Stimulated activated CD4-positive, alpha-beta T cell treated with anti-CD3 and anti-CD28 coated beads, Interleukin-1b, Interleukin-23, amount 100 ng/mL, for 1 hour (primary cell): ENCODE measurements at places on chromosomes 11 and 22.
A peak's percentile ranks its signal among the peaks of the same experiment; 100 is the strongest.

- DNase-seq = no peak
Measured at GRCh38 chr11:127070808-127071207, 70.2 kb upstream of the KIRREL3 start.

GRCh38 chr11:112637076-112637475, 324.1 kb upstream of the NCAM1 start:
- no peak for DNase-seq

DNA sequence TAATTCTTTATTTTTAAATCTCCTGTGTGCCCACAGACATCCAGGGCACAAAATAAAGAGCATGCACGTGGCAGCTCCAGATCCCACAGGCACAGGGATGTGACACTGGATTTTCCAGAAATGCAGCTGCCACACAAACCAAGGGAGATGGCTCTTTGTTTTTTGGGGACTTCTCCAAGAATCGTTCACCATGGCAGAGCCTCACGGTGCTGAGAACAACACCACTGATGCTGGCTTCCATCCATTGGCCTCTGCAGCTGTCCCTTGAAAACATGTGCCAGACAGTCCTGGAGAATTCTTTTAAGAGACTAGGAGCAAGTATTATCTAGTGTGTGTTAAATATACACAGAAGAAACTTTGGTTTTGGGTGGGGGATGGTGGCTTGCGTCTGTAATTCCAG, 108.4 kb upstream of the SLC22A12 start:
- DNase-seq = no peak

DNA sequence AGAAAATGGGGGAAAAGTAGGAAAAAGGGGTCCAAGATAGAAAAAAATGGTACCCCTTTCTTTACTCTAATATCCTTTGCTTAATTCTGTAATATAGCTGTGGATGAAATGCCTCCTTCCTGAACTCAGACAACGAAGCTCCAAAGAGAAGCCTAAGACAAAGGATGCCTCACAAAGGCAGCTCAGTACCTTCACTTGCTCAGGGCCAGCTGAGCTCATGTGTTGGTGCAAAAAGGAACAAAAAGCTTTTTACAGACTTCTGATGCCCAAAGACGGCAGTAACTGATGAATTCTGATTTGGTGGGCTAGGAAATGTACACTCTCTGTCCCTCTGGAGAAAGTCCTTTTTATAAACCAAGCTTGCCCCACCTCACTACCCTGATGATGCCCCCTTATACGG, 77.5 kb downstream of the DENND5A start:
- DNase-seq = no peak

DNA sequence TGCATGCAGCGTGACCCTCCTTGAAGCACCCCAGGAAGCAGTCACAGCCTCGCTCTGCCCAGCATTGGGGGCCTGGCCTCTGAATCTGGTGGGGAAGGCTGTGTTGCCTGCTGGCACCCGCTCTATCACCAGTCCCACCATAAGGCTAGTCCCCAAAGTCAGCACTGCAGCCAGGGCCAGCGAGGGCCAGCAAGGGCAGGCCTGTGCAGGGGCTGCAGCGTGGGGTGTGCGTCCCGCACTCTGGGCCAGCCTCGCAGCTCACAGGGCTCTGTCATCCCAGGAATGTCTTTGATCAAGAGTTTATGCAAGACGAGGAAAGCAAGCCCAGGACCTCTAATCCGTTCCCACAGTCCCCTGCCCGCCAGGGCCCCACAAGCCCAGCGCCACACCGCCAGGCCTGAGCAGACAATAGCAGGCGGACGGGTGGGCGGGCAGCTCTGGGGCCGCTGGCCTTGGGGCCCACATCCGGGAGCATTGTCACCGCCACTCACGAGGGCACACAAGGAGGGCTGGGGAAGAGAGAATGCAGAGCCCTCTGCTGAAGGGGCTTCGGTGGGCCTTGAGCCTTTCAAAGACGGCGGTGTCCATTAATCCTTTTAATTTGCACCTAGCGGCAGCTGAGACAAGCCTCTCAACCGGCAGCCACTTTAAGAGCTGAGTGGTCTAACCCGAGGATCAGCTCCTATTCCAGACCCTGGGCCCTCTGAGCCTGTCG, 17.1 kb downstream of the LTO1 start:
- no peak for DNase-seq

- DNase-seq = no peak
Measured at GRCh38 chr11:73298233-73298632, 9.8 kb upstream of the ARHGEF17 start.

GRCh38 chr11:16512899-16513241, 156.5 kb upstream of the SOX6 start:
- DNase-seq = no peak

DNA sequence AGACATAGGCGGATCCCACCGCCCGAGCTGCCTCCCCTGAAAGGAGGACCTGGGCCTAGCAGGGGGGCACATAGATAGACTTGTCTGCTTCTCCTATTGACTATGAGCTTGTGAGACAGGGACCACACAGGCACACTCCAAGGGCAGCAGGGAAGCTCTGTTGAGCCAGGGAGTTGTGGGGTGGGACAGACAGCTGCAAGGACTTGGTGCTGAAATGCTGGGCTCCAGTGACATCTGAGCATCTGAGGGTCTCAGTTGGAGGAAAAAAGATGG, 53.4 kb upstream of the ANO1 start:
- DNase-seq = no peak

DNA sequence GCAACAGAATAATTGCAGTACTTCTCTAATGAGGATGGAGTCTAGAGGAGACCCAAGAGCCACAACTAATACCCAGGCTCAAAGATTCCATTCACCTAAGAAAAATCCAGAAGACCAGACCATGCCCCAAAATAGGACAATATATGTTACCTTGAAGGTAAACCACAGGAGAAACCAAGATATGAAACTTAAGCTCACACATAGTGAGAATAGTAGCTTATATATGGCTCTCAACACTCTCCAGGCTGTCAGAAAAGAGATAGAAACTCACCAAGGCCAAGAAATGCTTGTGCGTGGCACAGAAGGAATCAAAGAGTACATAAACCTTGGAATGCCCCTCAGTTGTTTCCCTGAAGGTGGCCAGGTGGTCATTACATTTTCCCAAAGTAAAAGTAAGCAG, 9.1 kb downstream of the FAM111A start:
- DNase-seq = no peak

DNA sequence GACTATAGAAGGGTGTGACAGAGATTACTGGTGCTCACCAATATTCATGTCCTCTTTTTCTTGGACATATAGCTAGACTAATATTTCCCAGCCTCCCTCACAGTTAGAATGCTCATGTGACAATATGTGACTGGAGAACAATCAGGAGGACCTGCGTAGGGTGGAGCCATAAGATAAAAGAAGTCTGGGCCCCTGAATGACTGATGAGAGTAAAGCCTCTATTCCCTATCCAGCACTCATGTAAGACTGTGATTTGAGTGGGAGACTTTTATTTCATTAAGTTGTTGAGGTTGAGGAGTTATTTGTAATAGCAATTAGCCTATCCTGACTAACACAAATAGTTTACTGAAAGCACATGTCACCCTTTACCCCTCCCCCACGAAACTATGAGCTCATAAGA, 1247.1 kb upstream of the TENM4 start:
- no peak for DNase-seq

GRCh38 chr11:123378096-123378495, 52.0 kb upstream of the GRAMD1B start:
- DNase-seq = no peak

DNA sequence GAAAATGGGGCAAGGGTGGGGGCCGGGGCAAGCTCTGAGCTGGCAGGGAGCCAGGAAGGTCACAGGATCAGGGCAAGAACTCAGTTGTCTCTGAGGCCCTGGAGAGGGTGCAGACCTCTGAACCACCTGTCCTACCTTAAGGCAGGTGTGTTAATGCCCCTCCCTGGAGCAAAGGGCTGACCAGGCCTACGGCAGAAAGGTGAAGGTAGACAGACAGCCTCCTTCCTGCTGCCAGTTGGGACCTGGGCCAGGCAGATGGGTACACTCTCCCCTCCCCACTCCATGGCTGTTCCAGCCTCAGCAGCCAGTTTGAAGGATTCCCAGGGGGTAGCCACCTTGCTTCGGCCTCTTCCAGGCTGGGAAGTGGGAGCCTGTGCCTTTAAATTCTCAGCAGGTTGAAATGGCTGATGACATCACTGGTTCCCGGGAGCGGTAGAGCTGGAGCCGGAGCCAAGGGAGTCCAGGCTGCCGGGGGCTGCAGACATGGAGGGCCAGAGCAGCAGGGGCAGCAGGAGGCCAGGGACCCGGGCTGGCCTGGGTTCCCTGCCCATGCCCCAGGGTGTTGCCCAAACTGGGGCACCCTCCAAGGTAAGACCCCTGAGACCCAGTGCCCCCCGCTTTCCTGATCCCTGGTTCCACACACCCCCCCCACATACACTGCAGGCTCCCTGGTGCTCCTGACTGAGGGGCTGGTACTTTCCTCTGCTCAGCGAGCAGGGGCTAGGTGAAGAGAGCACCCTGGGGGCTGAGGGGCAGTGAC, at the start of gene INPP5J:
INPP5J (plus strand) TSS at position 435 of the 760 bp plus-strand sequence; CDS start at position 484, 49 bp downstream.
- DNase-seq = no peak

- no peak for DNase-seq
Measured at GRCh38 chr11:7252683-7253213, 1.0 kb downstream of the SYT9 start.

- no peak for DNase-seq
Measured at GRCh38 chr22:44883011-44883421, 126.8 kb downstream of the PHF21B start.

DNA sequence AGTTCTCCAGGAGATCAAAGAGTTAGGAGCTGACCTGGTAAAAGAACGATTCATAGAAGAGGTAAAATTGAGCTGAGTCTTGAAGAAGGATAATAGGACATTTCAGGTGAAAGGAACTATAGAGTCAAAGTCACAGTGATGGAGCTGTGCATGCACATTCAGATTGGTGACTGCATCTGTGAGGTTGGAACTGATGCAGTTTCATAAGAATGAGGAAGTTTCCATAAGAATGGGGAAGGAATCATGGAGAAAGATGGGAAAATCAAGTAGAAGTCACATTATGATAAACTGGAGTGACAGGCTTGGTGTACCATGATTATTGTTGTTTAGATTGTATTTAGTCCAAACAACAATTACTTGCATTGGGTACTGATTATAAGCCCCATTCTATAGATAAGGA, 232.2 kb downstream of the FAM76B start:
- DNase-seq = no peak

DNA sequence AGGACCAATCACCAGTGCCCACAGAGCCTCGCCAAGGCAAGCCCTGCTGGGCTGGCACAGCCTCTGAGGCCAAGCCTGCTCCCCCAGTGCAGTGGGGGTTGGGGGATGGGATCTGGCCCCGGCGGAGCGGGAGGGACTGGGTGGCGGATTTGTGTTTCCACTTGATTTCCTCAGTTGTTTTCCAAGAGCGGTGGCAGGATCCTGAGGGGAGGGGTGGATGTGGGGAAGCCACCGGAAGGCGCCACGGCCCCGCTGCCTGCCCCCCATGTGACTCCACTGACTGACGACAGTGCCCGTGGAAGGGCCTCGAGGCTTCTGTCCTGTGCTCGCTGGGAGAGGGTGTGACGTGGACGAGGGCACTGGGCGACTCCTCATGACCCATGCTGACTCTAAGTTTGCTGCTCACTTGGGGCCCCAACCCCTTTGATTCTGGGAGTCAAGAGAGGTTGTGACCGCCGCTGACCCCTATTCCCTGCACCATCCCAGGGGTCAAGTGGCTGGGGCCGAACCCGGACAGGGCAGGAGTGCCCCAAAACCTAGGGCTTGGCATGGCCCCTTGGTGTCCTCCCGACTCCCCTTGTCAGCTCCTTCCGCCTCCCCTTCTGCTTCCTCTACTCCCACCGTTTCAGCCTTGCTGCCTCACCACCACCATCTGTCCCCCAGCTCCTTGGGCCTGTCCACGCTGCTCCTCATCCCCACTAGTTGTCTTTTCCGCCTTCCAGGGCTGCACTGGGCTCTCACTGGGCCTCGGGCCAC, 23.5 kb upstream of the PICK1 start:
- no peak for DNase-seq

GRCh38 chr11:2327032-2327431, 25.2 kb downstream of the TSPAN32 start:
- no peak for DNase-seq

GRCh38 chr11:99066618-99067317, 46.0 kb downstream of the CNTN5 start:
- no peak for DNase-seq

- DNase-seq = peak; percentile 13
Measured at GRCh38 chr11:1757861-1758610, 5.7 kb downstream of the CTSD start.

GRCh38 chr11:87298155-87298554, 260.4 kb downstream of the TMEM135 start:
- no peak for DNase-seq

DNA sequence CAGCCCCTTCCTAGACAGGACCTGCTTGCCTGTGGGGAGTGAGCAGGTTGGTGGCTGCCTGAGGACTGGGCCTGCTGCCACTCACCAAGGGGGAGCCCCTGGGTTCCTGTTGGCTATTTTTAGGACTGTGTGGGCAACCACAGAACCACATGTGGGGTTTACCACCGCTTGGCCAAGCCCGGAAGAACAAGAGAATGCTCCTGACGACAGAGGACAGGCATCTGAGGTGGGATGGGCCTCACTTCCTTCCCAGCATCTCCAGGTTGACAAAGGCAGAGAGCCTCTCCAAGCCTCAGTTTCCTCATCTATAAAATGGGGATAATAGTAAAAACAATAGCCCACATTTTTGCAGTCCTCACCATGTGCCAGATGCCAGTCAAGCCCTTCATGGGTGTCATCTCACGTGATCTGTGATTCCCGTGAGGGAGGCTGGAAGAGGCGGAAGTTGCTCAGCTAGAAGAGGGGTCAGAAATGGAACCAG, 43.6 kb downstream of the LRRC32 start:
- no peak for DNase-seq

DNA sequence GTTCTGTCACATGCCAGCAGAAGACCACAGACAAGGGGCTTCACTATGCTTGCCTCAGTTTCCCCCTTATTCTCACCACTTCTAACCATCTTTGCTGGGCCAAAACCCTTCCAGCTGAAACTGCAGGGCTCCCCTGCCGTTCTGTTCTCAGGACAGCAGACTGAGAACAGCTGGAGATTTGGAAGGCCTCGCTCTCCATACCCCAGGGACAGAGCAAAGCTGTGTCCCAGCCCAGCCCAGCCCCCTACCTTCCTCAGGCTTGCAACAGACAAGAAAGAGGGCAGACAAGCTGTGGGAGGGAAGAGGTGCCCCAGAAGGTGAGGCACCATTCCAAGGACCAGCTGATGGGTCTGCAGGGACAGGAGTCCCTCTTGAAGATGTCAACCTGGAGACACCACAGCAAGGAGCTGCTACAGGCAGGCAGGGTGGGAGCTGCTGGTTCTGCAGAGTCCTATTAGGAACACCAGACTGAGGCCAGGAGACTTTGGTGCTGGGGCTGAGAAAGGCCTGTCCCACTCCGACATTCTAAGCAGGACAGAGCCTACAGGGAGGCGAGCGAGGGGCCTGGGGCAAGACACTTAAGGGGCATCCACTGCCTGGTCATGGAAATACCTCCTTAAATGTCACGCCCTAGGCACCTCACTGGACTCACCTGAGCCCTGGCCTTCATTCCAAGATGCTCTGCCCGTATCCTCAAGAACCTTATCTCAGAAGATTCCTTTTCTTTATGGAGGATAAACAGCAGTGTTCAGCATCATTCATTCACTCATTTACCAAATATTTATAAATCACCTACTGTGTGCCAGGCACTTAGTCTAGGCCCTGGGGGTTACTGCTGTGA, 6.9 kb downstream of the SCN2B start:
- DNase-seq = no peak
